Epithelial cell of umbilical artery (primary cell): ENCODE measurements at places on chromosomes 1 and 21. TPM values are rescaled to one million over a fixed set of nuclear protein-coding genes. Genes with fewer than 3 reads are reported as not detected.

Gene FBLIM1
- total RNA-seq: 333 and 446 TPM in 2 replicates

Gene SYT2
- not detected in 2 replicates for total RNA-seq

Gene NUDT4B
- 20.1 and 51.6 TPM in 2 replicates for total RNA-seq

Gene MCOLN2
- total RNA-seq: not detected in 2 replicates

Gene GPR25
- not detected in 2 replicates for total RNA-seq

Gene ZBTB48
- 13.3 and 18.2 TPM in 2 replicates for total RNA-seq

Gene CDC20
- total RNA-seq: 62.0 and 106 TPM in 2 replicates
